ENCODE measurements at places on chromosomes 12 and 14.

GRCh38 chr14:34012978-34013720, 62.3 kb upstream of the EGLN3 start:
- DNase-seq = no peak

DNA sequence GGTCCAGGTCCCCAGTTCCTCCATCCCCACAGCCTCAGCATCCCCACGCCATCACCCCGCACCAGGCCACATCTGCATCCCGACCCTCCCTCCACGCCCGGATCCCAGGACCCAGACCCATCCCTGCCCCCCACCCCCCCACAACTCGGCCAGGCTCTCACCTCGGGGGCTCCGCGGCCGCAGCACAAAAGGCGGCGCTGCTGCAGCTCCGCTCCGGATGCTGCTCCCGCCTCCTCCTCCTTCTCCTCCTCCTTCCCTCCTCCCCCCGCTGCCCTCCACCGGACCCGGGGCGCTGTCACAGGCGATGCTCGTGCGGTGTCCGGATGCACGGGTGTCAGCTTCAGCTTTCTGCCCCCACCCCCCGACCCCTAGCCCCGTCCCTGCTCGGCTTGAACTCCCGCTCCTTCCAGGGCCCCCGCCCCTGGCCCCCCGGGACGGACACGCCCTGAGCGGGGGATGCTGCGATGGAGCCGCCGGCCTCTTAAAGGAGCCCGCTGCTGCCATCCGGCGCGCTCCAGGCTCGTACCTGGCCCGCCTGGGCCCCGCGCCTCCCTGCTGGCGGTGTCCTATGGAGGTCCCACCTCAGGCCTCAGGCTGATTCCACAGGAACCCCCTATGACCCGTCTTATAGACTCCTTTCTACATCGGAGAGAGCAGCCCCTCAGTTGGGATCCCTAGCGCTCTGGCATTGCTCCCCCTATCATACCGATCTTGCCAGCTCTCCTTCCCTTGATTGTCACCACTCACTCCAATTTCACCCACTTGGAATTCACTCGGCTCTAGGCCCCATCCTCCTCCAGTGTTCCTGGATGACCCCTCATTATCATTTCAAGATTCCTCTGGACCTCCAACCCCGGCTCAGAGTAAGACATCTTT, at the start of gene MAP3K12:
MAP3K12 (minus strand) TSS at position 193 of the 876 bp plus-strand sequence. CDS start 12,067 bp downstream, outside the sequence.
- DNase-seq = no peak

DNA sequence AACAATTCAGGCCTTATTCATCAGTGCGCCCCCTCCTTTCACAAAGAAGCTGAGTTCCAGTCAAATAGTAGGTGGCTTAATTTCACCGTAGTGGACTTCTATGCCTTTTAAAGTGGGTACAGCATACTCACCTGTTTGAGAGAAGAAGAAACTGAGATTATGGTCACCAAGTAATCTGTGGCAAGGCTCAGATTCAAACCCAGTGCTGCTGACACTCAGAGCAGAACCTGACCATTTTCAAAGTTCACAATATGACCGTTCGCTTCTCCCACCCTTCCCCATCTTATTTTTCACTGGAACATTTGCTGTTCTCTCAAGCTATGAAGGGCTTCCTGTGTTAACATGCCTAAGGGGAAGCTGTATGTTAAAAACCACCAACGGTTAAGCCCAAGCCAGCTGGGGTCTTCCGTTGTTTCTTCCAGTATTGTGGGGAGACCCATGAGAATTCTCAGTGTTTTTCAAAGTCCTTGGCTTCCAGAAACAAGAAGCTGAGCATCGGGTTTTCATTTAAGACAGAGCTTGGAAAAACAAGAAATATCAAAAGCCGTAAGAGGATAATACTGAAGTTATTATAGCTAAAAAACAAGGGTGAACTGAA, 6.1 kb upstream of the PSMA6 start:
- DNase-seq = no peak

GRCh38 chr12:26566675-26567074, 266.3 kb downstream of the ITPR2 start:
- DNase-seq = no peak

DNA sequence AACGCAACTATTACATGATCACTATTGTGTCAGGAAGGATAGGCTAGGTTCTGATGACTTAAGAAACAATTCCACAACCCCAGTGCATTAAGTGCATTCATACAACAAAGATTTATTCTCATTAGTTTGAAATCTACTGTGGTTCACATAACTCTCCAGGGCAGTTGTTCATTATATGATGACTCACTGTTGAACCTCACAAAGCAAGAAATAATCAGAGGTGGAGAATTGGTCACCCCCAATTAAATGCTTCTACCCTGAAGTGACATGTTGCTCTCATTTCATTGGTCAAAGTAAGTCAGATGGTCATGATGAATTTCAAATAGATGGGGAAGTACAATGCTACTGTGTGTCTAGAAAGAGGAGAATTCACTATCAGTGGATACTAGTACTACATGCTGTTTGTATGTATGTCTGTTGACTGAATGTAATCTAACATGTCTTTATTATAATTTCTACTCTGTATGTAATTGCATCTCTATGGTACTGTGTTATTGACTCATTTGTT, 6.1 kb upstream of the HELB start:
- no peak for DNase-seq

- DNase-seq = no peak
Measured at GRCh38 chr12:50979369-50980052, 27.2 kb downstream of the HIGD1C start.

DNA sequence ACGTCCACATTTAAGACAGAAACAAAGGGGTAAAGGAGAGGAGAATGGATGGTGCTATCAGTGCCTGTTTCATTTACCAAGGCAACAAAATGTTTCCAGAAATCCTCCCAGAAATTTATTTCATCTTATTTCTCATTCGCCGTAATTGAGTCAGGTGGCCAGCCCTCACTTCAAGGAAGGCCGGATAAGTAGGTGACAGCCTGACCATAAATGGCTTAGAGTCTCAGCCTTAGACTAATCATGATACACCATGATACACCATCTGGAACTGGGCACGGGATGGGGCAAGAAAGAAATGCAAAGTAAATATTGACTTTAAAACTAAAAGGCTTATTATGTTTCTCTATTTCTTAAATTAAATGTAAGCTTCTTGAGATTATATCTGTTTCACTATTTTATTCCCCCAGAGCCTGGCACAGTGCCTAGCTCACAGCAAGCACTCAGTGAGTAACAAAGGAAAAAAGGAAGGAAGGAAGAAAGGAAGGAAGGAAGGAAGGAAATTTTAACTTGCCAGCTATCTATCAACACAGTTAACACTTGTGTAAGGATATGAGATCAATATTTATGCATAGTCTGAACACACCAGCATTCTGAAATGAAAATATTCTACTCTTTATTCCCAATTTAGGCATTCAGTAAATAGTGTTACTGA, 106.1 kb upstream of the FSCB start:
- no peak for DNase-seq

- no peak for DNase-seq
Measured at GRCh38 chr14:71212683-71213107, 305.4 kb downstream of the PCNX1 start.

DNA sequence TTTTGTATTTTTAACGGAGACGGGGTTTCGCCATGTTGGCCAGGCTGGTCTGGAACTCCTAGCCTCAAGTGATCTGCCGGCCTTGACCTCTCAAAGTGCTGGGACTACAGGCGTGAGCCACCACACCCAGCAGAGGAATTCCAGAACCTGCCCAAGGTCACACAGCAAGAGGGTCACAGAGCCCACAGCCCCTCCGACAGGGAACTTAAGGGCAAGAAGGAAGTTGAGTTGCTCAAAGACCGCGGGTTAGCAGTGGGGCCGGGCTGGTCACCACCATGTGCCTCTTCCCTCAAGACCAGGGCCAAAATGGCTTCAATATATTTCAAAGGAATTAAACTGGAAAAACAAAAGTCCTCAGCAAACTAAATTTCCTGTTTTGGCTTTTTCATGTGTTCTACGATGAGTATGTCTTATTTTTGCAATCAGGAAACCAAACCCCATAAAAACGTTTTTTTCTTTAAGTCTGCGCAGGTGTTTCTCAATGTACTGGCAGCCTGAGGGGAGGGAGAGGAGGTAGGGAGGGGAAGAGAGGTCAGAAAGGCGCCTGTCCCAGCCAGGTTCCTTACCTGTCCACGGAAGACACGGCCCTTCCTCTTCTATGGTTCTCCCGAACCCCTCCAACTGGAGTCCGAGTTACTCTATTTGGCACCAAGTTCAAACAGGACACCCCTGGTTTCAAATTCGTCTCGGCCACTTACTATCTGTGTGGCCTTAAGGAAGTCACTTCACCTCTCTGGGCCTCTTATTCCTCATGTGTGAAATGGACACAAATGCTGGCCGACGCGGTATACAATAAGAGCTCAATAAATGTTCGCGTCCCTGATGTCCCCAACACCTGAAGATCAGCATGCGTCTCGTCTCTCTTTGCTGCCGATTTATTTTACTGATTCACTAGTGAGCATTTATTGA, 778 bp downstream of the SLC8B1 start:
- peak; percentile 17 for DNase-seq

GRCh38 chr14:35696119-35696518, 113.0 kb downstream of the RALGAPA1 start:
- no peak for DNase-seq

DNA sequence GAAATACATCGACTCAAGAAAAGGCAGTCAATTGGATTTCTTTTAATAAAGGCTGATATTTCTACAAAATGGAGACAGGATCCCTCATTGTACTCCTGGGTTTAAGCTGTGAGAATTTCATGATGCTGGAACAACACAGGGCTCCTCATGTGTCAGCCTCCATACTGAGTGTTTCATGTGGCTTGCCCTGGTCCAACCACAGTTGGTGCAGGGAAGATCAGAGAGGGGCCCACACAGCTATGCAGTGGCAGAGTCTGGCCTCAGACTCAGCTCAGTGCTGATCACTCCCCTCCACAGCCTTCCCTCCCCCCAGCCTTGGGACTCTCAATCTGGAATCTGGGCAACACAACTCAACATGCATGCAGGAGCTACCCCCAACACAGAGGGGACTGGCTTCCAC, 122.5 kb upstream of the OVCH1 start:
- DNase-seq = no peak

DNA sequence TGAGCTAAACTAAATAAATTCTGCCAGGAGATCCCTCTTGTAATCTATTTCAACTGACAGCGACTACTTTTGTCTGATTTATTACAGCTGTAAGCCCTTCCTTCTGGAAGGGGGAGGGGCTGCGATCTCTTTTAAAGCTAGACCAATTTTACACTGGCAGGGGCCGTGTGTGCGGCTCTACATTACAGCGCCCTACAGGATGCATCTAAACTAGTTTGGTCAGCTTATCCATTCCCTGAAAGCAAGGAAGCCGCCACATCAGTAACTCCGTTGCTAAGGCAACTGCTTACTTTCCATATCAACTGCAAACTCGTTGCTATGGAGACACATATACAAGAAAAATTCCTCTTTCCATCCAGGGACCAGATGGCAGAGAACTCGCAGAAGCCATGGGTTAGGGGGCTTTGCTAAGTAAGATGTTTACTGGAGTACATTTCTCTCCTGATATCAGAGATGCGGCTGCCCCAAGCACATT, 17.4 kb downstream of the FOXN3 start:
- no peak for DNase-seq

DNA sequence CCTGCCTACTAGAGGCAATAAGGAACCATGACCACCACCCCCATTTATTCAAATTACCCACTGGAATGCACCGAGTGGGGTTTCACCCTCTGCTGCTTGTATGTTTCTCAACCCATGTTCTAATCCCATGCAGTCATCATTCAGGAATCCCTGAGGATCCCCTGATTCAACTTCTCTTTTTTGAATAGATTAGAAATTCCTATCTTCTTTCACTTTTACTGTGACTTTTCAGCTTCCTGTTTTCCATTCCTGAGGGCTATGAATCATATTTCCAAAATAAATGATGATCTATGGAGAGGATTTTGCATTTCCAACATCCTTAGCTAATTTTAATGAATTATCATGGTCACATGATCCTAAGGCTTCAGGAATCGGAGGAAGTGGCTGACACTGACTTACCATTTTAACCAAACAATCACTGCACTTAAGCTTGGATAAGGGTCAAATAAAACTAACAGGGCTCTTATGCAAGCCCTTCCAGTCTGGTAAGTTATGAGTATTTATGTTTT, 19.4 kb upstream of the P2RX4 start:
- no peak for DNase-seq

DNA sequence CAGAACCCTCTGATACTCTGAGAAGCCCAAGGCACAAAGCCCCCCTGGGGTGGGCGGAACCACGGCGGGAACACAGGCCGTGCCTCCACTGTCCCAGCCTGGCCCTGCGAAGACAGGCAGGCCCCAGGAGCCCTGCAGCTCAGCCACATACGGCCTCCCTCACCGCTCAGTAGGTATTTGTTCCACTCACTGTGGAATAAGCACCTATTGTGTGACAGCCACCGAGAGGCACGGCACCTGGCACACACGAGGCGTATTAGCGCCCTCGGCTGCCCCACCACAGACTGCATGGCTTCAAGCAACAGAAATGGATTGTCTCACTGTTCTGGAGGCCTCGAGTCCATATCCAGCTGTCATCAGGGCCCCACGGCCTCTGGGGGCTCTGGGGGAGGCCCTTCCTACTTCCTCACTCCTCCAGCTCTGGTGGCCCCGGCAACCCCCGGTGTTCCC, 66.3 kb downstream of the NCOR2 start:
- no peak for DNase-seq

GRCh38 chr12:14303661-14304155, 61.8 kb upstream of the ATF7IP start:
- DNase-seq = no peak

- DNase-seq = peak; percentile 49
Measured at GRCh38 chr12:47021298-47021697, 58.1 kb upstream of the PCED1B start.

Data from hematopoietic multipotent progenitor cell treated with erythropoietin and hydrocortisone succinate and interleukin-3 and kit ligand, for 15 days (in vitro differentiated cells).